ENCODE measurements at places on chromosomes 6 and 20.
A peak's percentile ranks its signal among the peaks of the same experiment; 100 is the strongest.

GRCh38 chr20:36881888-36882287 is 6.0 kb downstream of the TLDC2 start:
- no peak for DNase-seq

GRCh38 chr20:38825901-38826625 is 20.6 kb downstream of the PPP1R16B start:
- peak; percentile 30 for DNase-seq

DNA sequence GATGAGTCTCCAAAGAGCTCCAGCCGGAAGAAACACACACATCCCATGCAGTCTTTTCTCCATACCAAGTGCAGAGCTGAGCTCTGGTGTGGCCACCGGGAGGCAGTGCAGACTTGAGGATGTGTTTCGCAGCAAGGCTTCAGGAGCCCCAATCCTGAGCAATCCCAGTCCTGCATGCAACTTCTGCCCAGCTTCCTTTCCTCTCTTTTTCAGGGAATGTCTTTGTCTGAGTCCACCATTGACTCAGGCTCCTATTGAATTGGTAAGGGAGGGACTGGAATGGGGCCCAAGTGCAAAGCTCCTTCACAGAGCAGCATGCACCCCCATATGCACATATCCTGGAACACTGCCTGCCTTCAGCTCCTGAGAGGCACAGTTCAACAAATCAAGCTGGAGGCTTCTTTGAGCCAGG is 50.5 kb upstream of the ASIP start:
- peak; percentile 73 for DNase-seq

DNA sequence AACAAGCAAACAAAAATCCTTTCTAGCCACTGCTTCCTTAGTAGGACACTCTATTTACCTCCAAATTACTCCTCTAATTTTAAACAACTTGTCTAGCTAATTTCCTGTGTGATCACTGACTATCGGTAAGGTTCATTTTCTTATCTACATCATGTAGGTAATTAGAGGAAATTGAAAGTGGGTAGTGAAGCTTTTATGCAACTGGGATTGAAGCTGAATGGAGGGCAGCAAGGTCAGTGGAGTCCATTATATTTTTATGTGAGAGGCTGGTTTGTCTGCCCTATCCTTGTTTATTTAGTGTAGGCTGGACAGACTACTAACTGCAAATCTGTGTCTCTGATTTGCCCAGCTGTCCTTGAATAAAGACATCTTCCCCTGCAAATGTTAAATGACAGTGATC is 88.5 kb upstream of the SIM1 start:
- no peak for DNase-seq

DNA sequence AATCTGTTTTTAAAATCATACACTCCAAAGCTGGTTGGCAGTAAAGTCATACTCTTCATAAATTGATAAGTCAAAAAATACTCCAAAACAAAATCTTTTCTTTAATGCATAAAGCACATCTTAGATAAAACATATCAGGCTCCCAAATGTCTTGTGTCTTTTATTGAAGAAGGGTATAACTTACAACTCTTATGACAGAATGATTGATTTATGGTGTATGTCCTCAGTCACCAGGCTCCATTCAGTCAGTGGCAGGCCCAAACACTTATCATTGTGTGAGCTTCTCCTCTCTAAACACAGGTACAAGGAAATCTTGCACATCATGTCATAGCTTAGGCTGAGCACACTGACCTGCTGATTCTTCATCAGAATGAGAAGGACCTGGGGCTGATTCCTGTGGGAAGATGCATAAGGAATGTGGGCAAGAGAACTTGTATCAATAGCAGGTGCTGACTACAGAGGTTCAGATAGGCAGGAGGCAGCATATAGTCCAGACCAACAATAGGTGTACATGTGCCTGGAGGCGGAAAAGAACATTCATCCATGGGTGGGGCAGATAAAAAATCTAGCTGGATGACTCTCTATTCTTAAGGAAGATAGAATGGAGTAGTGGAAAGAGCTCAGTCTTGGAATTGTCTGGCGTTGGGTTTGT is 1.9 kb downstream of the CALHM5 start:
- DNase-seq, result no peak

DNA sequence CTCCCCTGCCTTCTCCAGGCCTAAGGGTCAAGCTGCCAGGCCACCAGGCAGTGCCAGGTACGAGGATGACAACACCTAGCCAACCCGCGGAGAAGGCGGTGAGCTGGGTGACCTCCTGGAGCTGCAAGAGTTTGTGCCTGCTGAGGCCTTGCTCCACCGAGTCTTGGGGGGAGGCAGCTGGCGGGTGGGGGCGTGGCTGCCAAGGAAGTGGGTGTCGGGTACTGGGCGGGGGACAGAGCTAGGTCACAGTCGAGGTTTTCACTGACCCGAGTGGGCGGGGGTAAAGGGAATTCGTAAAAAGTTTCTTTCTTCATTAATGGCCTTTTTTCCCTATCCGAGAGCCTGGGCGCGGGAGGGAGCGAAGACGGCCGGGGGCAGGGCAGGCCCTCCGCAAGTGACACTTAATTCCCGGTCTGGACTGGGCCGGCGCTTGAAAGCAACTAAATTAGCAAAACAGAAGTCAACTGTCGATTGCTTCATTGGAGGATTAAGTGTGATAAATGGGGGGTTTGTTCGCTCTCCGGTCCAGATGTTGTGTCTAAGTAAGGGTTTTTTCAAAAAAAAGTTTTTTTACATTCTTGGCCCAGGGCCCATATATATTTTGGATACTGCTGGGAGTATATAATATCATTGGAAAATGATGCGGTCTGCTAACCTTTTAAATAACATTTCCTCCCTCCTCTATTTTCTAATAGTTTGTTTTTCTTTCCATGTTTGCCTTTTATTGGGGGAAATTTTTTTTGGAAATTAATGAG is 43.1 kb upstream of the FOXP4 start:
- no peak for DNase-seq

- no peak for DNase-seq
These were observed 24.3 kb downstream of the SCAF8 start for GRCh38 chr6:154757352-154758050.

DNA sequence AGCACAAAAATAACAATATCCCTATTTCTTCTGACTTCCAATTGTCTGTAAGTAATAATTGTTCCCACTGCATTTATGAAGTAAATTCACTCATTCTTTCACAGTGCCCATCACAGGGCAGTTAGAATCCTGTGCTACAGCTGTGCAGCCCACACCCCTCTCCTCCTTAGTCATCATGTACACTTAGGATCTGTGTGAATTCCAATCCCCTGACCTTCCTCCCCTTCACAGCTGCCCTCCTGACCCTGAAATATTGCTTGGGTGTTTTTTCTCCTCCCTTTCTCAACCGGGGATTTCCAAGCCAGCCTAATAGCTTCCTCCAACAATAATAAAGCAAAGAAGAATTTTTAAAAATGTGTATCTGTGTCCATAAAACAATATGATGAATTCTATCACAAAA is 91.5 kb upstream of the BEND6 start:
- peak; percentile 67 for DNase-seq

GRCh38 chr6:10901770-10902169 is 14.9 kb downstream of the SYCP2L start:
- DNase-seq, result no peak

GRCh38 chr6:159103396-159104162 is 58.8 kb upstream of the TAGAP start:
- DNase-seq, result no peak

- DNase-seq, result no peak
These were observed 13.9 kb downstream of the TNFAIP3 start for GRCh38 chr6:137880746-137881521.

DNA sequence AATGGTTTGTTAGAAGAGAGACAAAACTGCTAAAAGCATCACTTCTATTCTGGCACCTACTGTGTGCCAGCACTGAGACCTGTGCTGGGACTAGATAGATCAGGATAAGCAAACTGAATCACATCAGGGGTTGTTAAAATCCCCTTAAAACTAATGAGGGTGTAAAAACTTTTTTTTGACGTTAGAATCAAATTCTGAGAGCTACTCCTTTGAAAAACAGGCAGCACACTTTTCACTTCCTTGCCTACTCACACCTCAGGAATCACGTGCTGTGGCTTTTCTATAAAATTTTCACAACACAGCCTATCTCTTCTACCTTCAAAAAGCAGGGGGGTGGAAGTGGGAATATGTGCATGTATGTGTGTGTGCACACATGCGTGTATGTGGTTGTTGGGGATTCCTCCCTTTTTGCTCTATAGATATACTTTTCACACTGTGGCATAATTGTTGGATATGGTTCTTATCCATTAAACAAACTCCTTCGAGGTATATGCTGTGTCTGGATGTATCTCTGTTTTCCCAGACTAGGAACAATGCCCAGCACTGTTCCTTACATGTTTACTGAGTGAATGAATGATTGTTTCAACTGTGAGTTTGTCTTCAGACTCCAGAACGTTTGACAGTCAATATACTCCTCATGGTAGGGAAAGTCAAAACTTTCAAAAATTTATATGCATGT is 105.4 kb downstream of the FYN start:
- DNase-seq, result no peak

DNA sequence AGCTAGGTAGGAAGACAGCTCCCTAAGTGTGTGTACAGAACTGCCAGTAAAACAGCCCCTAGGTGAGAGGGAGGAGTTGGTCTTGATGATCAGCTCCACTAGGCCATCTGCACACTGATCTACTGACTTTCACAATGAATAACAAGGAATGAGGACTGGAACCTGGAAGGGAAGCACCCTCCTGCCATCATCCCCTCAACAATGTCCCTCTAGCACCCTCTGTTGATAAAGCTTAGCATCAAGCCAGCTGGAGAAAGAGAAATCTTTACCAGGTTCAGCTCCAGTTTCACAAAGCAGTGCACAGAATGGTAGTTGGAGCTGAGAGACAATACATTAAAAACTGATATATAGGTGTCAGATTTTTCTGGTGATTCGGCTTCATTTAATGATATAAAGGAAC is 57.2 kb upstream of the IRAK1BP1 start:
- peak; percentile 7 for DNase-seq

- peak; percentile 4 for DNase-seq
These were observed 37.5 kb upstream of the BEND3 start for GRCh38 chr6:107152638-107153430.

GRCh38 chr20:10179574-10180298 is 38.9 kb upstream of the SNAP25 start:
- DNase-seq, result no peak

GRCh38 chr6:108222504-108222903 is 38.3 kb downstream of the SNX3 start:
- no peak for DNase-seq

DNA sequence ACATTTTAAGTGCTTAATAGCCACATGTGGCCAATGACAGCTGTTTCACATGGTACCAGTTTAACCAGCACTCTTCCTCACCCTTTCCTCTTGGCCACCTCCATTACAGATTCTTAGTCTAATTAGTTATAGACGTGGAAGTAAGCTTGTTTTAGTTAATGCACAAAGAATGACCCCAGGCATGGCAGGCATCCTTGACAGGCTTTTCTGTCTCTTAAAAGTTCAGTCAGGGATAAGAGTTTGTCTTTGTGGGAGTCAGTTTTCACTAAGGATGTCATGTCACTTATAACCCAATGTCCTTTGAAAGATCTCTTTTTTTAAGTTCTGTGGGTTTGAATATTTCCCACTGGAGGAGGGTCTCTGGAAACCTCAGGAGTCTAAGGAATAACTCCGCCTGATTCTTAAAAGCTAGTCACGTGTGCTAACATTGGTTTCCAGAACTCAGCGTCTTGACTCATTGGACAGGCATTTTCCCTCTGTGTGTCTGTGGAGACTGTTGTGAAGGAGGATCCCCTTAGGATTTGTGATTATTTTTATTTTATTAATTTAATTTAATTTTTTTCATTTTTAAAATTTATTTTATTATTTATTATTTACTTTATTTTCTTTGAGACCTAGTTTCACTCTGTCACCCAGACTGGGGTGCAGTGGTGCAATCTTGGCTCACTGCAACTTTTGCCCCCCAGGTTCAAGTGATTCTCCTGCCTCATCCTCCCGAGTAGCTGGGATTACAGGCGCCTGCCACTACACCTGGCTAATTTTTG is 171.4 kb downstream of the ZFAND3 start:
- DNase-seq, result peak; percentile 52

- no peak for DNase-seq
These were observed 11.9 kb upstream of the NSFL1C start for GRCh38 chr20:1478566-1478965.

DNA sequence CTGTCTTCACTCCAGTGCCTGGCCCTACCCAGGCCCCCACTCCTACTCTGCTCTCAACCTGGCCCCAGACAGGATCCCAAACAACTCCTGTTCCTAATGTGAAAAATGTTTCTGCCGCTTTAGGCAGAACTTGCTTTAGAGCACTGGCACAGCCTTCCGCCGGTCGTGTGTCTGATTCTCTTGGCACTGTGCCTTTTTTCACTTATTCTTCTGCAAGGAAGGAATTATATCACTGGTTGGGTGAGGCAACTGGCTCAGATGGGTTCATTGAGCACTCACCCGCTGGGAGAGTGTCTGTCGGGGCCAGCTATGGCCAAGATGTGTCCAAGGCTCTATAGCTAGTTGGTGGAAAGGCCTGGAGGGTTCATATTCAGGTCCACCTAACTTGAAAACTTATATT is 33.6 kb upstream of the HLA-A start:
- DNase-seq, result no peak

DNA sequence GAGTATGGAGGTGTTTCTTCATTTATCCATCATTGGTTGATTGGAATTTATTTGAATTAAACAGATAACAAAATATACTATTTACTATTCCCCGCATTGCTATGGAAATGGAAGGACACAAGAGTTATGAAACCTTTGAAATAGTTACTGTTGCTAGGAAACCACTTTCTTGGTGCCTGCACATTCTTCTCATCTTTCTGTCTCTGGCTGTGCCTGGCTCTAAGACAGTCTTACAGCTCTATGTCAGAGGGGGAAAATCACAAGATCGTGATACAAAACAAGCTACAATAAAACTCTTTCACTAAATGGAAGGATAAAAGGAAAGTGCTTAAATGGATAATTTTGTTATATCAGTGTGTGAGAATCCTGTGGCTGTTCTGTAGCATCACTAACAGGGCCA is 453.0 kb downstream of the LMBRD1 start:
- DNase-seq, result no peak

- DNase-seq, result no peak
These were observed 6.1 kb downstream of the SNX3 start for GRCh38 chr6:108254433-108255410.

GRCh38 chr6:35603326-35604202 is 85.2 kb downstream of the FKBP5 start:
- DNase-seq, result no peak
